Mammary epithelial cell (primary cell): ENCODE measurements at places on chromosomes 11 and 22. TPM values are rescaled to one million over a fixed set of nuclear protein-coding genes. Genes with fewer than 3 reads are reported as not detected.

The ZBTB16 gene
- polyA plus RNA-seq: 0.48 TPM

The SCUBE1 gene
- not detected for polyA plus RNA-seq

The CBY1 gene
- 38.1 TPM for polyA plus RNA-seq

The DEFB131B gene
- not detected for polyA plus RNA-seq

The OR2AT4 gene
- polyA plus RNA-seq: not detected

The TMEM86A gene
- 0.39 TPM for polyA plus RNA-seq

The GAS2 gene
- polyA plus RNA-seq: 0.92 TPM

The GVQW3 gene
- 0.49 TPM for polyA plus RNA-seq

The C2CD2L gene
- polyA plus RNA-seq: 4.9 TPM

The APOL2 gene
- polyA plus RNA-seq: 9.5 TPM

The PGGHG gene
- 1.5 TPM for polyA plus RNA-seq

The APOL5 gene
- not detected for polyA plus RNA-seq

The ART1 gene
- not detected for polyA plus RNA-seq

The CLTCL1 gene
- 10.2 TPM for polyA plus RNA-seq

The CD3D gene
- polyA plus RNA-seq: not detected

The CARD18 gene
- 3.4 TPM for polyA plus RNA-seq

The PARVG gene
- not detected for polyA plus RNA-seq

The OR10S1 gene
- polyA plus RNA-seq: 0.20 TPM
